ENCODE measurements at places on chromosomes 2 and 18. TPM values are rescaled to one million over a fixed set of nuclear protein-coding genes. Genes with fewer than 3 reads are reported as not detected.

DNA sequence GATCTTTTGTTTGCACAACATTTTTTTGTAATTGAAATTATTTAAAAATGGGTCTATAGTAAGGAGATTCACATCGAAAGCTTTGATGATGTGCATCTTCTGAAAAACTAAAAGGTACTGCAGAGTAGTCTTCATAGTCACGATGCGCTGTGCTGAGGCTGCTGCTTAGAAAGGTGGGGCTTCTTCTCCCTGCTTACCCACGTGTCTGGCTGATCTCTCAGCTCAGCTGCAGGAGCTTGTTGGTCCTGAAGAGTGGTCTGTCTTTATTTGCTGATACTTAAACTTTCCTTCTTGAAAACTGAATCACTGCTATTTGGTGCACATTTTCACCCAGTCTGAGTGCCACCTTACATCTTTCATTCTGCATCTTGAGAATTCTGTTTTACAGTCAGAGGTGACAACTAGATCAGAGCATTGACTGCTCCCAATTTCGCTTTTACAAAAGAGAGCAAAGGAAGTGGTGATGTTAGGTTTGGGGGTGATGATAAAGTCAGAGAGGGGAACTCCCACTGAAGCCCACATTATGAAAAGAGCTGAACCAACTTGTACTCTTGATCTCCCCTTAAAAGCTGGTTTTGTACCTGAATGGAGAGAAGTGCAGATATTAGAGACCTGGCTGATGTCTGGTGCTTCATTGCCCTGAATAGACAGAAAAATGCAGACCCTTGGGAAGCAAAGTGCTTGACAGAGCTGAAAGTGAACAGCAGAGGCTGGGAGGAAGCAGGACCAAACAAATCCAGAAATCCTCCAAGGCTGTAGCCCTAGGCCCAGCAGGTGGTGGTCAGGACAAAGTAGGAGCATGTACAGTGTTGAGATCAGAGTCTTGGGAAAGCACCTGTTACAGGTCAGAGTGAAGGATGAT, 984.5 kb downstream of the TSN start:
- DNase-seq, result no peak

DNA sequence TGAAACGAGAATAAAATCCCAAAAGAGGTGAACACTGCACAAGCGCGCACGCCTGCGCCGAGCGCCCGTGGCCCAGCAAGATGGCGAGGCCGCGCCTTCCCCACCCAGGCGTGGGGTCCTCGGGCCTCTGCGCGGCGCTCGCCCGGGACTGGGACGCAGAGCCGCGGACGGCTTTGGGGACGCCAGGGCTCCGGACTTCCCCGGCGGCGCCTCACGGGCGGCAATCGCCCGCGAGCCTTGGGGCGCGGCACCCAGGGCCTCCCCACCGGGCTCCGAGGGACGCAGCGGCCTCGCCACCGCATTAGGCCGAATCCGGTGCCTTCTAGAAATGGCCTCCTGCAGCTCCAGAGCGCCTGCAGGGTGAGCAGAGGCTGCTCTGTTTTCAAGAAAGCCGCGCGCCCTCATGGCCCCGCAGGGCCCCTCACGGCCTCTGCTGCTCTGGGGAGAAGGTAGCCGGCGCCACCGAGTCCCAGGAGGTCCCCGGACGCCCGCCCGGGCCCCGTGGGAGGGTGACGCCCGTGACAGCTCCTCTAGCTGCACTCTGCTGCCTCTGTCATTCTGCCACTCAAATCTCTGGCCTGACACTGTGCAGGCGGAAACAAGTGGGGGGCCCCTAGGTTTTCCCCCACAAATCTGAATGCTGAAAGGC, 35.9 kb upstream of the POMC start:
- DNase-seq, result no peak

DNA sequence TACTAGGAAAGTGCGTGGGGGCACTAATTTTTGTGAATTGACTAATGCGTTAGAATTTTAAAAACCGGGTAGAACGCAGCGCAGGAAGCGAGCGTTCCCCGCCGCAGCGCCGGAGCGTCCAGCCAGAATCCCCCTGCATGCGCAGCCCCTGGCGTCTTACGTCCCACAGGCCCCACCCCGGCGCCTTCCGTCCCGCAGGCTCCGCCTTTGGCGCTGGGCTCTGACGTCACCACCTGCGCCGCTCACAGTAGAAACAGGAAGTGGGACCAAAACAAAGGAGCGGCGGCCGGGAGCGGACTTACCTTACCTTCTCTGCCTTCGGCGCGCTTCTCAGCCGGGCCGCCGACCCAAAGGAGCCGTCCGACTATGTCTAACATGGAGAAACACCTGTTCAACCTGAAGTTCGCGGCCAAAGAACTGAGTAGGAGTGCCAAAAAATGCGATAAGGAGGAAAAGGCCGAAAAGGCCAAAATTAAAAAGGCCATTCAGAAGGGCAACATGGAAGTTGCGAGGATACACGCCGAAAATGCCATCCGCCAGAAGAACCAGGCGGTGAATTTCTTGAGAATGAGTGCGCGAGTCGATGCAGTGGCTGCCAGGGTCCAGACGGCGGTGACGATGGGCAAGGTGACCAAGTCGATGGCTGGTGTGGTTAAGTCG, at the start of gene CHMP1B:
Gene CHMP1B (plus strand): TSS at position 268 of the 660 bp plus-strand sequence. CDS start 99 bp downstream, at position 367.
- peak; percentile 91 for DNase-seq

ALS2 gene
- polyA plus RNA-seq, result 11.0 TPM

HOXD10 gene
- polyA plus RNA-seq, result 4.1 TPM

VPS54 gene
- polyA plus RNA-seq, result 14.0 TPM

RAB11FIP5 gene
- 22.6 TPM for polyA plus RNA-seq

All from urinary bladder (tissue), 4 donors.